ENCODE measurements at places on chromosomes 5 and 9.

DNA sequence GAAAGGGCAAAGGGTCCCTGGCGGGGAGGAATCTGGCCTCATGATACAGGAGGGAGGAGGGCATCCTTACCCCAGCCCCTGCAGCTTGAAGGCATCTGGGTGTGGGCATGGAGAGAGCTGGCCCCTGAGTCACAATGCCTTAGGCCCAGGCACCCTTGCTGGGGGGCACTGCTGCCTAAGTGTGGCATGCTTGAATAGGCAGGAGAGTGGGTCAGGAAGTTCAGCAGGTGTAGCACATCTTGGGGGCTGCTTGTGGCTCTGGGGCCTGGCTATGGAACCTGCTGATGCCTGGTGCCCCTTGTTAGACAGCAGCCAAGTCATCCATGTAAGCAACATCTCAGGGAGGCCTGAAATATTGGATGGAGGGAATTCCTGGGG, 63.1 kb downstream of the HSPA4 start:
- H3K4me3 ChIP-seq = no peak overlapping the region
- no peaks in the 10 kb centered on the region for H3K27me3 ChIP-seq
- no peaks in the 10 kb centered on the region for H3K36me3 ChIP-seq
- no peak overlapping the region for H3K27ac ChIP-seq
- DNase-seq = no peak

GRCh38 chr9:20582150-20582549, 40.1 kb downstream of the MLLT3 start:
- H3K27me3 ChIP-seq = no peaks in the 10 kb centered on the region
- no peaks in the 10 kb centered on the region for H3K36me3 ChIP-seq
- no peak for DNase-seq
- H3K4me1 ChIP-seq = no peaks in the 10 kb centered on the region
- no peak overlapping the region for H3K4me3 ChIP-seq
- H3K27ac ChIP-seq = no peak overlapping the region

GRCh38 chr5:50856401-50857119, 190.1 kb downstream of the PARP8 start:
- H3K27me3 ChIP-seq = 0 out of 2 replicates have a peak, but pooled peaks cover 3% of the 10 kb centered on the region
- no peaks in the 10 kb centered on the region for H3K4me1 ChIP-seq
- H3K4me3 ChIP-seq = no peak overlapping the region
- no peaks in the 10 kb centered on the region for H3K36me3 ChIP-seq
- H3K27ac ChIP-seq = no peak overlapping the region

GRCh38 chr5:155394727-155395126, 381.2 kb downstream of the KIF4B start:
- H3K27ac ChIP-seq = no peak overlapping the region
- no peaks in the 10 kb centered on the region for H3K4me1 ChIP-seq
- DNase-seq = no peak
- no peaks in the 10 kb centered on the region for H3K36me3 ChIP-seq
- H3K27me3 ChIP-seq = no peaks in the 10 kb centered on the region

DNA sequence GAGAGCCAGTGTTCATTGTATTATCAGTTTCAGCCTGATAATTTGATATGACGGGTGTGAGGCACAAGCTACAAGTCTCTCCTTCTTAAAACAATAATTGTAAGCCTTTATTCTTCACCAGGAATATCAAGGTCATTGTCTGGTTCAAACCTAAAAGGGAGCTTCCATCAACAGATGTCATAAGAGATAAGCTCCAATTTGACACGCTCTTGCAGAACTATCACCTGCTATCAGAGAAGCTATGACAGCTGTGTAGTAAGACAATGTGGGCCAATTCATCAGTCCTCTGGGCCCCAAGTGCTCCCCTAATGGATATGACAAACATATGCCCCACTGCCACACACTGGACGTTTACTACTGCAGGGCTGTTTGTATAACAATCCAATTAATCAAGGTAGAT, 1010.2 kb upstream of the DMAC1 start:
- H3K36me3 ChIP-seq = no peaks in the 10 kb centered on the region
- H3K27ac ChIP-seq = no peak overlapping the region
- H3K27me3 ChIP-seq = no peaks in the 10 kb centered on the region
- DNase-seq = no peak

DNA sequence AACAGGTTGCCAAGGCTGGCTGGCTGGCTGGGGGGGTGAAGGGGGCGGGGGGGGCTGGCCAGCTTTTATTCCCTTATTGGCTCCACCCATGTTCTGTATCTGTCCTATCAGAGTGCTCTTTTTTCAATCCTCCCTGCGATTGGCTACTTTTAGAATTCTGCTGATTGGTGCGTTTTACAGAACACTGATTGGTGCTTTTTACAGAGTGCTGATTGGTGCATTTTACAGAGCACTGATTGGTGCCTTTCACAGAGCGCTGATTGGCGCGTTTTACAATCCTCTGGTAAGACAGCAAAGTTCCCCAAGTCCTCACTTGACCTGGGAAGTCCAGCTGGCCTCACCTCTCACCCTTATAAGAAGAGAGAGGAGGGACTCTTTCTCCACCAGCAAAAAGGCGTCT, 175.9 kb downstream of the ERCC6L2 start:
- no peaks in the 10 kb centered on the region for H3K27me3 ChIP-seq
- H3K4me3 ChIP-seq = no peak overlapping the region
- DNase-seq = no peak
- no peaks in the 10 kb centered on the region for H3K4me1 ChIP-seq
- H3K27ac ChIP-seq = no peak overlapping the region
- H3K36me3 ChIP-seq = no peaks in the 10 kb centered on the region

- no peaks in the 10 kb centered on the region for H3K4me1 ChIP-seq
- no peaks in the 10 kb centered on the region for H3K36me3 ChIP-seq
- H3K4me3 ChIP-seq = no peak overlapping the region
Observed at GRCh38 chr9:79222483-79222882, 349.3 kb upstream of the TLE4 start.

- H3K27ac ChIP-seq = no peak overlapping the region
- no peak for DNase-seq
- no peaks in the 10 kb centered on the region for H3K4me1 ChIP-seq
- H3K27me3 ChIP-seq = no peaks in the 10 kb centered on the region
Observed at GRCh38 chr9:120383611-120383998, 196.4 kb downstream of the CDK5RAP2 start.

- no peaks in the 10 kb centered on the region for H3K36me3 ChIP-seq
- DNase-seq = no peak
- H3K4me3 ChIP-seq = no peak overlapping the region
- H3K27me3 ChIP-seq = no peaks in the 10 kb centered on the region
Observed at GRCh38 chr9:99752417-99753109, 69.1 kb upstream of the NR4A3 start.

DNA sequence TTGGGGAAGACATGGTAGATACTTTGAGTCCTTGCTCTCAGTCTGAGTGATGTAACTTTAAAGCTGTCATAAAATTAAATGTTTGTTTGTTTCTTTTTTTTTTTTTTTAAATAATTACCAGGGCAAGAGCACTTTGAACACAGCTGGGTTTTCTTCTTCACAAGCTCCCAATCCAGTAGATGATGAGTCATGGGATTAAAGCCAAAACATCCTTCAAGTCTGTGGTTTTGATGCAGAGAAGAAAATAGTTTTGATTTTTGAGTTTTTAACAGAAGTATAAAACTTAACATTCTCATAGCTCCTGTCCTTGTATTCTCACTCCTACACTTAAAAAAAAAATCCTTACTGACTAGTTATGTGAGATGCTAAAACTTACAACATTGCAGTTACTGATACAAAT, 34.8 kb upstream of the IL31RA start:
- H3K27me3 ChIP-seq = no peaks in the 10 kb centered on the region
- no peak for DNase-seq

- H3K4me3 ChIP-seq = no peak overlapping the region
- no peaks in the 10 kb centered on the region for H3K27me3 ChIP-seq
- H3K27ac ChIP-seq = no peak overlapping the region
- H3K4me1 ChIP-seq = peaks cover 5% of the 10 kb centered on the region
- DNase-seq = no peak
Observed at GRCh38 chr5:107665036-107665570, 5.6 kb downstream of the EFNA5 start.

- peaks cover 12% of the 10 kb centered on the region for H3K4me1 ChIP-seq
- no peaks in the 10 kb centered on the region for H3K27me3 ChIP-seq
- no peak overlapping the region for H3K27ac ChIP-seq
- H3K4me3 ChIP-seq = no peak overlapping the region
- DNase-seq = no peak
Observed at GRCh38 chr9:97518909-97519307, 17.4 kb downstream of the TMOD1 start.

DNA sequence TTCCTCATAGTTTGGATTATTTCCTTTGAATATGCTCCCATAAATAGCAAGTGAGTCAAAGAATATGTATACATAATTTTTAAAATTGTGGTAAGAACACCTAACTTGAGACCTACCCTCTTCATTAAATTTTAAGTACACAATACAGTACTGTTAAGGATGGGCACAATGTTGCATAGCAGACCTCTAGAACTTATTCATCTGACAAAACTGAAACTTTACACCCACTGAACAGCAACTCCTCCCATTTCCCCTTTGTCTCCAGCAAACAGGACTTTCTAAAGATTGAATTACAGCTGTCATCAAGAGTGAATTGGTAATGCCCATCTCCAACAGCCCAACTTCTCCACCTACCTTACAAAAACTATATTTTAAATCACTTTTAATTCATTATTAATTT, 388.9 kb downstream of the HTR1A start:
- no peaks in the 10 kb centered on the region for H3K27me3 ChIP-seq
- H3K36me3 ChIP-seq = no peaks in the 10 kb centered on the region
- DNase-seq = no peak

- H3K27me3 ChIP-seq = no peaks in the 10 kb centered on the region
- H3K27ac ChIP-seq = no peak overlapping the region
- peaks cover 2% of the 10 kb centered on the region for H3K36me3 ChIP-seq
- no peak for DNase-seq
Observed at GRCh38 chr9:131603199-131603598, 57.9 kb downstream of the PRRT1B start.

GRCh38 chr9:82418334-82418733, 429.8 kb downstream of the SPATA31D1 start:
- no peak overlapping the region for H3K4me3 ChIP-seq
- H3K27me3 ChIP-seq = no peaks in the 10 kb centered on the region
- no peak overlapping the region for H3K27ac ChIP-seq
- DNase-seq = no peak

- no peak overlapping the region for H3K4me3 ChIP-seq
- no peaks in the 10 kb centered on the region for H3K36me3 ChIP-seq
- no peaks in the 10 kb centered on the region for H3K4me1 ChIP-seq
Observed at GRCh38 chr5:75756981-75757380, 39.7 kb upstream of the POC5 start.

DNA sequence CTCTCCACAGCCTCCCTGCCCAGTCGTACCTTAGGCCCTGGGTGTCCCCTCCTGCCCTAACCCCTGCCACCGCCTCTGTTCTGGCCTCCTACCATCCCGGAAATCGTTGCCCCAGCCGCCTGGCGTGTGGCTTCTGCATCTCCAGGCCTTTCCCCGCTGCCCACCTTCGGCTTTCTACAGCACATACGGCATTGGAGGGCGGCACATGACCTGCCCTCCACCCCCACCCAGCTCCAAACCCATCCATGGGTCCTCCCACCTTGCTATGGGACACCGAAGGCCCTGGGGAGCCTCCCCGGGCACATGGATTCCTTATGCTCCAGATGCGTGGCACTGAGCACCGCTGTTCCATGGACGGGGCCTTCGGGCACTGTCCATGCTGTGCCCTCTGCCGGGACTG, 32.0 kb downstream of the FGF18 start:
- peak overlapping the region; percentile 33 for H3K27ac ChIP-seq
- no peak for DNase-seq
- peak overlapping the region; percentile 58 for H3K4me3 ChIP-seq
- H3K36me3 ChIP-seq = no peaks in the 10 kb centered on the region
- H3K4me1 ChIP-seq = peaks cover 14% of the 10 kb centered on the region

- no peaks in the 10 kb centered on the region for H3K4me1 ChIP-seq
- no peaks in the 10 kb centered on the region for H3K27me3 ChIP-seq
- H3K4me3 ChIP-seq = no peak overlapping the region
- no peak for DNase-seq
- H3K36me3 ChIP-seq = no peaks in the 10 kb centered on the region
- no peak overlapping the region for H3K27ac ChIP-seq
Observed at GRCh38 chr5:54748527-54748926, 231.0 kb downstream of the SNX18 start.

DNA sequence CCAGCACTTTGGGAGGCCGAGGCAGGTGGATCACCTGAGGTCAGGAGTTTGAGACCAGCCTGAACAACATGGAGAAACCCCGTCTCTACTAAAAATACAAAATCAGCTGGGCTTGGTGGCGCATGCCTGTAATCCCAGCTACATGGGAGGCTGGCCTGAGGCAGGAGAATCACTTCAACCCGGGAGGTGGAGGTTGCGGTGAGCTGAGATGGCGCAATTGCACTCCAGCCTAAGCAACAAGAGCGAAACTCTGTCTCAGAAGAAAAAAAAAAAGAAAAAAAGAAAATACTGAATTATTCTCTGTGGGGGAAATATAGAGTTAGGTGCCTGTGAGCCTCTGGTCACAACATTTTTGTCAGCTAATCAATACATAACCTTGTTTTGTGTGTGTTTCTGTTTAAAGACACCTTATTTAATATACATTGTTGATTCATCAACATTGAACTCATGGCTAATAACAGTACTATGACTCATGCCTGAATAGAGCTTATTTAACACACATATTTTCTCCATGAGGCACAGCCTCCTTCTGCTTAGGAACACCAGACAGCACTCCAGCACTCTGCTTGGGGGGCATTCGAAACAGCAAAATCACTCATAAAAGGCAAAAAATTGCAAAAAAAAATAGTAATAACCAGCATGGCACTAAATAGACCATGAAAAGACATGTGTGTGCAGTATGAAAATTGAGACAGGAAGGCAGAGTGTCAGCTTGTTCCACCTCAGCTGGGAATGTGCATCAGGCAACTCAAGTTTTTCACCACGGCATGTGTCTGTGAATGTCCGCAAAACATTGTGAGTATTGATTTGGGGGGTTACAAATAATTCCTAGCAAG, at the start of gene IL31RA:
Gene IL31RA (plus strand): TSS at position 519 of the 836 bp plus-strand sequence. CDS start 214 bp downstream, at position 733.
- peaks cover 15% of the 10 kb centered on the region for H3K4me1 ChIP-seq
- DNase-seq = peak; percentile 68
- H3K27me3 ChIP-seq = no peaks in the 10 kb centered on the region
- peak within 1 kb of the TSS; percentile 35 for H3K4me3 ChIP-seq
- no peaks in the 10 kb centered on the region for H3K36me3 ChIP-seq
- H3K27ac ChIP-seq = peak within 1 kb of the TSS; percentile 30

GRCh38 chr9:76707510-76707909, 56.7 kb upstream of the PCA3 start:
- peaks cover 51% of the 10 kb centered on the region for H3K27me3 ChIP-seq
- H3K27ac ChIP-seq = no peak overlapping the region
- no peak overlapping the region for H3K4me3 ChIP-seq
- no peaks in the 10 kb centered on the region for H3K36me3 ChIP-seq
- DNase-seq = no peak

DNA sequence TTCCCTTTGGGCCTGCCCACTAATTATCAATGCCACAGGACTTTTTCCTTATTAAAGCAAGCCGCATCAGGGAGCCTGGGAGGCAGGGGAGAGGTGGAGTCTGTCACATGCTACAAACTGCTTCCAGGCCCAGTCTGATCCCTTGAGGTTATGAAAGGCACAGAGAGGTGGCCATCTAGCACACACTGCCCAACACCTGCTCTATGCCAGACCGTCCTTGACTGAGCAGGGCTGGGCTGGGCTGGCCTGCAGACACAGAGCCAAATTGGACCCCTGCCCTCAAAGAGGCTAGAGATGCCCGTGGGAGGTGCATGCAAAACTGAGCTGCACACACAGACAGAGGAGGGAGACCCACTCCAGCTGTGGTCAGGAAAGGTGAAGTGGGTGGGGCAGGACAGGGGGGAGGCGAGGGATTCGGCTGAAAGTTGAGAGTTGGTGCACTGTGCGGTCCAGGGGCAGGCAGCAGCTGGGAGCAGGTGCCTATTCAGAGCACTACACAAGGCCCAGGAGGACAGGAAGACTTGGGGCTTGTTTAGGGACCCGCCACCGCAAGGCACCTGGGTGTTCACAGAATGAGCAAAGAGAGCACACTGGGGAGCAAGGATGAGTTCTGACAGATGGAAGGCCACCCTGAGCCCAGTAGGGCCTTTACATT, 36.4 kb upstream of the TCF7 start:
- H3K27me3 ChIP-seq = no peaks in the 10 kb centered on the region
- H3K4me1 ChIP-seq = no peaks in the 10 kb centered on the region
- DNase-seq = no peak
- no peaks in the 10 kb centered on the region for H3K36me3 ChIP-seq

All from HCT116 (cell line).